Effector memory CD4-positive, alpha-beta T cell (primary cell): ENCODE measurements at places on chromosomes 4 and X.

DNA sequence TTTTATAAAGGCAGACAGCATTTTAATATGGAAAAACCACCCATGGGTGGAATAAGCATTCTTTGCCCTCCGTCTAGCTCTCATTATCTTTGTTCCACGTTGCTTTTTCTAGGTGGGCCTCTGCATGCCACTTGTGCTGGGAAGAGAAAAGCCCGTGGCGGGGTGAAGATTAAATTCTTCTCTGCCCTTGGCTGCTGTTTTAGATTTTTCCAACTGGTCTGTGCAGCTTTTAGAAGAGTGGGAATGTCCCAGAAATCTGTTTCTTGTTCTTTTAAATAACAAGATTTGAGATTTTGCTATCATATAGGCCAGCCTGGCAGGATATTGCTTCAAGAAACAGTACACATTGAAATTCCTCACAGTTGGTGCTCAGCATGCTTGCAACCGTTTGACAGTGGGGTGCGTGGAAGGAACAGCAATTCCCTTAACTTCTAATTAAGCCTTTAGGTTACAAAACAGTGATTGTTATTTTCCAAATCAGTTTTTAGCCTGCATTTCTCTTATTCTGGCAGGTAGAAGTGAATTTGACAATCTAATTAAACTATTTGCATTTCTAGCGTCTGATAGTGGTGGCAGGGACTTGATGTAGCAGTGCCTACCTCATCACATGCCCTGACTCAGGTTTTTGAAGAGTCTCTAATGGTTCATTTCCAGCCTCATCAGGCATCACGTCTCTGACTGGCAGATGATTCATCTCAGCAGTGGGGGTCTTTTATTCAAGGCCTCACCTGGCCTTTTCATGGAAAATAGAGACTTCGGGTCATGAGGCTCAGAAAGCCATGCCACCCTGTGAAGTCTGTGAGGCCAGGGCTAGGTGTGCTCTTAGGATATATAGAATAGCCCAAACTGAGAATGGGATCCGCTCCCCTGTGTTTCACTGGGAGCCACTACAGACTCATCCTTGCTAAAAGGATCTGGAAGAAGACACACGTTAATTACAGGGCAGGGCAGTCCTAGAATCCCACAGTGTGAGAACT is 50.8 kb downstream of the PPEF1 start:
- no peak for DNase-seq

DNA sequence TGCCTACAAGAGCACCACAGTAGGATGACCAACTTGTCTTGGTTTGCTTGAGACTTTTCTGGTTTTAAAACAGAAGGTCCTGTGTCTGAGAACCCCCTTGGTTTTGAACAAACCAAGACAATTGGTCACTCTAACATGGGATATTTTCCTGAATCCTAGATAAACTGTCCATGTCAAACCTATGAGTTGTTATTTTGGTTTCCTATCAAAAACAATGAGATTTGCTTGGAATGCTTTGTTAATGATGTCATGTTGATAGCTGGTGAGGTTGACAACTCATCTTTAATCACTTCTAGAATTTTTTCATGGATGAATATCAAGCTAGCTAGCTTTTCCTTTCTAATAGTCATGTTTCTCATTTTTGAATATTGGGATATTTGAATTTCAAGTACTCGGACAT is 518.3 kb upstream of the ARX start:
- DNase-seq = no peak

DNA sequence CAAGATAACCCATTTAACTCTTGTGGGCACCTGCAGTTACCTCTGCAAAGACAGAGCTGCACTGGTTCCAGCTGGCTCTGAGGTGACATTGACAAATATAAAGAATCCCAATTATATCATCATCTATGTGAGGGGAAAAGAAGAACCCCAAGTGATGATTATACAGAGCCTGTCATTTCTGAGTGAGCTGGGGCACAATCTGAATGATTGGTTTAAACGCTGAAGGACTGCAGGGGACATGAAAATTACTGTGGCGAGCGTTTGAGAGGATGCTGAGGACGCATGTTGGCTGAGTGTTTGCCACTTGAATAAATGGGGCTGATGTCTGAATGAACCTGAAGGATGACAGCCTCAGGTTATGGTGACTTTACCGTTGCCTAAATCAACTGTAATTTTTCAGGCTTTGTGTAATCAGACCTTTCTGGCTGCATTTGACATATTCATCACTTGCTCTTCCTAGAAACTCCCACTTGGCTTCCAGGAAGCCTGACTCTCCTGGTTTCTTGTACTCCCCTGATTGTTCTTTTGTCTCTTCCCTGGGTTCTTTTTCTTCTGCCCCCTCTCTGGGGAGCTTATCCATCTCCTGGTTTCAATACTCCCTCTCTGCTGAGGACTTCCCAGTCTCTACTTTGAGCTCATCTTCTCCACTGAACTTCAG is 4.1 kb upstream of the HSD17B10 start:
- no peak for DNase-seq

DNA sequence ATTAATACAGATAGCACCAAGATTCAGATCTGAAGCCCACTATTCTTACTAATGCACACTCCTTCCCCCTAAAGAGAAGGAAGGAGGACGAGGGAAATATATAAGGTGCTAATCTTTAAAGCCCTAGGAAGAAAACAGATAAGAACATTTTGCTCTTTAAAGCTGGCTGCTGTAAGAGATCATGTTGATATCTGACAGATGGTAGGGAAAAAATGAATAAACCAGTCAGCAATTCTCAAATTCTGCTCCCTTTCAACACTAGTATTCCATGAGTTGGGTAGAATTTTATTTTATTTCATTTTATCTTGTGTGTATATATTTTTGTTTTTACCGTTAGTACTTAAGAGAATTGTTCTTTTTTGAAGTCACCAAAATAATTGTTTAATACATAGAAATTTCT is 19.2 kb downstream of the OTC start:
- no peak for DNase-seq

DNA sequence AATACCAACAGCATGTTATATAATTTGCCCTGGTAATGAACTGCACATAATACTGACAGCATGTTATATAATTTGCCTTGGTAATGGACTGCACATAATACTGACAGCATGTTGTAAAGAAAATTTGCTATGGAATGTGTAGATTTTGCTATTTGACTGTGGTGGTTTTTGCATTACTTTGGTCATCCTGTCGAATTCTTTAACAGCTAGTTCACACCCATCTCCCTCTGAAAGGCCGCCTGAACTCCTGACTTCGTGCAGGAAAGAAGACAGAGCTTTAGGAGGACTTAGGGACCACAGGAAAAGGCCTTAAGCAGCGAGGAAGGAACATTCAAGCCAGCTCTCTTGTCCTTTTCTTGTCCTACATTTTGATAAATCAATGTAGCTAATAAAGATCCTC is 45.2 kb upstream of the DCLK2 start:
- DNase-seq = no peak

DNA sequence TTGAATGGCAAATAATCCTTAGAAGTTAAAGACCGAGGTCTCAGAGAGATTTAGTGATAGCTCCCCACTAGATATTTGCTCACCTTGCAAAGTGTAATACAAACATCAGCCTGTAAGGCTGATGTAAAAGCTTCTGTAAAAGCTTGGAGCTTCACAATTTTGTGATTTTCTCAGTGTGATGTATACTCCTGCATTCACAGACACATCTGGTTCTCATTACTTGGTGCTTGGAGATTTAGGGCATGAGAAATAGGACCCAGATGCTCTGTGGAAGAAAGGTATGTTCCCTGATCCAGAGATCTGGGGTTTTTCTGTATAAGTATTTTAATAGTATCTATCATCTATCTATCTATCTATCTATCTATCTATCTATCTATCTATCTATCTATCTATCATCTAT is 1664.3 kb downstream of the C4orf33 start:
- DNase-seq = no peak

- no peak for DNase-seq
These were observed 276.5 kb downstream of the PPP4R3C start for GRCh38 chrX:27186671-27187070.

- no peak for DNase-seq
These were observed 307.0 kb upstream of the SPOCK3 start for GRCh38 chr4:167541286-167541685.

DNA sequence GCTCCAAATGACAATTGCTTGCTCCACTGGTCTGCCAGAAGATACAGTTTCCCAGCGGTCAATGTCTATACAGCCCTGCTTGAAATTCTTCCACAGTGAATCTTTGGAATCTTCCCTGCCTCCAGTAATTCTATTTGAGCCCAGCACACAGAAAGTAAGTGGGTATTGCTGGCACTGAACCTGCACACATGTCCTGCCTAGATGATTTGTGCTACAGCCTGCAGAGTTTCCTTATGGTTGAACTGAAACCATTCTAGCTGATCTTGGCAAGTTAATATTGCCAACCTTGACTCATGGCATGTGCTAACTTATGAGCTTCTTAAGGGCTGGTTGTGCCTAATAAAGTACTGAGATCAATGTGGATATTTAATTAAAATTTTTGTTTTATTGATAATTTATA is 553.8 kb upstream of the GNPDA2 start:
- no peak for DNase-seq

DNA sequence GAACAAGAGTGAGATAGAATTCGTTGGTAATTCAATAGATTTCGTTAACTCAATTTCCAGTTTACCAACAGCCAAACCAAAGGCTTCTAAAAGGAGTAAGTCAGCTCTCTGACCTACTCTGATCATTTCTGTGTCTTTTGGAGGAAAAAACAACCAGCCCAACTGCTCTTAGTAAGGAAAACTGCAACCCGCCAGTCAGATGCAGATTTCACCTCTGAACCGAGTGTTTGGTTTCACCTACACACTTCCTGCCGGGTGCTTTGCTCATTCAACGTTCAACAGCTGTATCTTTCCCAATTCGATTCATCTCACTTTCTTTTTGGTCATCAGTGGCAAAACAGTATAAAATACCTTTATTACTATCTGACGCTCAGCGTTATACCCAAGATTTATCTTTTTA is 24.5 kb downstream of the TMSB4X start:
- DNase-seq = no peak
